ENCODE measurements at places on chromosomes 11 and 22.

- no peak for DNase-seq
These were observed 50.4 kb upstream of the SEPTIN5 start for GRCh38 chr22:19663821-19664355.

GRCh38 chr11:14417617-14418374, 58.8 kb upstream of the RRAS2 start:
- no peak for DNase-seq

GRCh38 chr22:24302591-24302990, 32.0 kb downstream of the SPECC1L start:
- no peak for DNase-seq

DNA sequence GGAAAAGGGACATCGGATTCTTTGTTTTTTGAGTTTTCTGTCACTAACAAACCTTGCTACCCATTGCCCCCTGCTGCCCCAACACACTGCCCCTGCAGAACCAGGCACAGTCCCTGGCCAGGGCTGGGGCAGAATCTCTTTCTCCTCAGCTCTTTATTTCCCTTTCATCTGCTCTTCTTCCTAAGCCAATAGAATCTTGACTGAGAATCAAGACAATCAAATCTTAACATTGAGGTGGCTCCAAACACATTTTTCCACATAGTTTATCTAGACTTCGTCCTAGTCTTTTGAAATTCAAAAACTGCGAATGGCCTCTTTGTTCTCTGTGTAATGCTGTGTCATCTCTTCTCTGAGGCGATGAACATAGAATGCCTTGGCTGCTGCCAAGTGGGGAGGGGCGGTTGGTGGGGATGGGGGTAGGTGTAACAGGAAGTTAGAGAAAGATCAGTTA, 16.1 kb upstream of the NTM start:
- DNase-seq = no peak

GRCh38 chr11:67499808-67500483, 5.2 kb downstream of the PITPNM1 start:
- no peak for DNase-seq

- no peak for DNase-seq
These were observed 28.3 kb downstream of the MUC6 start for GRCh38 chr11:1008001-1008802.

- DNase-seq = no peak
These were observed 364.8 kb downstream of the RAB38 start for GRCh38 chr11:87810486-87810885.

DNA sequence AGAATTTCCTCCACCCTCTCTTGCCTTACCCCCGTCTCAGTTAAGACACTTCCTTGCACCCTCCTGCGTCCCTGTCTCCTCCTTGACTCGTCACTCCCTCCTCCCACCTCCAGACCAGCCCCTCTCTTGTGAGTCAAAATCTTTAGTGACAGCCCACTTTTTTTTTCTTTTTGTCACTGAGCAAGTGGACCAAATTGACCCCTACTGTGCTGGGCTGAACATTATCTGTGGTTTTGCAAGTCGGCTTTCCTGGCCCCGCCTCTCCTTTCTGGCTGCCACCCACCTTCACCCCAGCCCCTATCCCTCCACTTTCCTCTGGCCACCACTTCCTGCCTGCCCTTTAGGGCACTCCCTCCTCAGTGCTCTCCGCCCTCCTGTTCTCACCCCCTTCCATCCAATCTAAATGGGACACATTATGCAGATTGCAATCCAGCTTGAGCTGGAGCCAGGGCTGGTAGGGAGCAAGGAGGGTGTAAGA, at the start of gene APLNR:
TSS of gene APLNR (minus strand) at position 47 of the 478 bp plus-strand sequence. CDS start 246 bp downstream, outside the sequence.
- no peak for DNase-seq

- no peak for DNase-seq
These were observed 153.6 kb downstream of the MAML2 start for GRCh38 chr11:96189351-96189750.

DNA sequence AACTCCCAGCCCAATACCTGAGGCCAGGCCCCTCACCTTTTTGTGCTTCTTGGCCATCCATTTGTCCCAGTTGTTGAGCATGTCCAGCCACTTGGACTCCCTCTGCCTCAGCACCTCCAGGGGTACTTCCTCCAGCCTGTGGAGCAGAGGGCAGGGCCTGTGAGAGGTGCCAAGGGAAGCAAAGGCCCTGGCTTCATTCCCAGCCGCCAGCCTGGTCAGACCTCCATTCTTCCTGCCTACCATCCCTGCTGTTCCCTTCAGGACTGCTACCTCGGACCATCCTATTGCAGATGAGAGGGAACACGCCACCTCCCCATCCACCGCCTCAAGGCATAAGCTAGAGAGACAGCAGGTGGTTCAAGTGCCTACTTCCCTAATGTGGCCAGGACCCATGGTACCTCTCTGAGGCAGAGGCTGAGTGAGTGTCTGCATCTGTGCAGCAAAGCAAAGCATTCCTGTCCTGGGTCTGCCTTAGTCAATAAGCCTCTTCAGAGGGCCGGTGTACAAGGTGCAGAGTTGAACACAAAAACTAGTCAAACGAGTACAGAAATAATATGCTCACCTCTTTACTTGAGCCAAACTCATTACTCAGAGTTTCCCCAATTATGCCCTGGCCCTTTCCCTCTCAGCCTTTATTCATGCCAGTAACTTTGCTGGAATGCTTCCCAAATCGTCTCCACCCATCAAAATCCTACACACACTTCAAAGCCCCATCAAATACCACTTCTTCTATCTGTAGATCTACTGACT, 15.4 kb upstream of the CASTOR1 start:
- DNase-seq = no peak

GRCh38 chr11:83070044-83070701, 1.5 kb downstream of the RAB30 start:
- no peak for DNase-seq

- DNase-seq = no peak
These were observed 438.1 kb downstream of the NTM start for GRCh38 chr11:131808470-131808869.

- no peak for DNase-seq
These were observed 30.2 kb downstream of the TESMIN start for GRCh38 chr11:68721075-68721474.

DNA sequence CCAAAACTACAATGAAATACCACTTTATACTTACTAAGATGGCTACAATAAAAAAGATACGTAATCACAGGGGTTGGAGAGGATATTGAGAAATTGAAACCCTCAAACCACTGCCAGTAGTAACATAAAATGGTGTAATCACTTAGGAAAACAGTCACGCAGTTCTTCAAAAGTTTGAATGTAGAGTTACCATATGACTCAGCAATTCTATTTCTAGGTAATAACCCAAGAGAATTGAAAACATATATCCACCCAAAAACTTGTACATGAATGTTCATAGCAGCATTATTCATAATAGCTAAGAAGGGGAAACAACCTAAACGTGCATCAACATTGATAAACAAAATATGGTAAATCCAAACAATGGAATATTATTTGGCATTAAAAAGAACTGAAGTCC, 24.4 kb upstream of the PSMA1 start:
- DNase-seq = no peak

GRCh38 chr11:6327806-6328205, 7.5 kb upstream of the CAVIN3 start:
- DNase-seq = no peak

Data from activated CD8-positive, alpha-beta memory T cell treated with anti-CD3 and anti-CD28 coated beads for 1 hour (primary cell).